ENCODE measurements at places on chromosomes 16 and 17. TPM values are rescaled to one million over a fixed set of nuclear protein-coding genes. Genes with fewer than 3 reads are reported as not detected.

Gene APOH
- total RNA-seq = not detected

Gene NOXO1
- total RNA-seq = 0.91 TPM

Gene CCR7
- 0.21 TPM for total RNA-seq

DNA sequence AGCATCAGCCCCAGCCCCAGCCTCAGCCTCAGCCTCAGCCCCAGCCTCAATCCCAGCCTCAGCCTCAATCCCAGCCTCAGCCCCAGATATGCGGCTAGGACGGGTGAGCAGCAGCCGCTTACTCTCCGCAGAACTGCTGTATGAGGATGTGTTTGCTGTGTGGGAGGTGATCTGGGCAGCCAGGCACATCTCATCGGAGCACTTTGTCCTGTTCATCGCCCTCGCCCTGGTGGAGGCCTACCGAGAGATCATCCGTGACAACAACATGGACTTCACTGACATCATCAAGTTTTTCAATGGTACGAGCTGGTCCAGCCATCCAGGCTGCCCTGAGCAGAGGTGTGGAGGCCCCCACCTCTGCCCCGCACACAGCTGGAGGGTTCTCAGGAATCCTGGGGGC lies 22.0 kb downstream of the MNT start:
- no peak overlapping the region for H3K27ac ChIP-seq
- no peak overlapping the region for H3K4me3 ChIP-seq
- H3K27me3 ChIP-seq = no peaks in the 10 kb centered on the region
- peaks cover 17% of the 10 kb centered on the region for H3K4me1 ChIP-seq
- H3K36me3 ChIP-seq = peaks cover 8% of the 10 kb centered on the region
- DNase-seq = no peak

DNA sequence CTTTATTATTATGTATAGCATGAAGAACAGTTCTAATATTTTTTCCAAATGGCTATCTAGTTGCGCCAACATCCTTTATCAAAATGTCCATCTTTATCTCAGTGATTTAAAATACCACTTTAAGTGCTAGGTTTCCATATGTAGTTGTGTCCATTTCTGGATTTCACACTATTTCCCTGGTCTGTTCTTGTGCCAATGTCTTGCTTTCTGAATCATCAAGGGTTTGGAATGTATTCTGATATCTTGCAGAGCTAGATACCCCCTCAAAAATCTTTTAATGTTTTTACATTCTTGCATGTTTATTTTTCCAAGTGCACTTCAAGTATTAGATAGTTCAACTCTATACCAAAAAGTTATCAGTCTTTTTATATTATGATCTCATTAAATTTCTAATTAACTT lies 14.3 kb downstream of the MBTD1 start:
- peaks cover 9% of the 10 kb centered on the region for H3K36me3 ChIP-seq
- peaks cover 15% of the 10 kb centered on the region for H3K4me1 ChIP-seq
- H3K27me3 ChIP-seq = no peaks in the 10 kb centered on the region
- H3K4me3 ChIP-seq = no peak overlapping the region
- H3K27ac ChIP-seq = no peak overlapping the region
- no peak for DNase-seq

DNA sequence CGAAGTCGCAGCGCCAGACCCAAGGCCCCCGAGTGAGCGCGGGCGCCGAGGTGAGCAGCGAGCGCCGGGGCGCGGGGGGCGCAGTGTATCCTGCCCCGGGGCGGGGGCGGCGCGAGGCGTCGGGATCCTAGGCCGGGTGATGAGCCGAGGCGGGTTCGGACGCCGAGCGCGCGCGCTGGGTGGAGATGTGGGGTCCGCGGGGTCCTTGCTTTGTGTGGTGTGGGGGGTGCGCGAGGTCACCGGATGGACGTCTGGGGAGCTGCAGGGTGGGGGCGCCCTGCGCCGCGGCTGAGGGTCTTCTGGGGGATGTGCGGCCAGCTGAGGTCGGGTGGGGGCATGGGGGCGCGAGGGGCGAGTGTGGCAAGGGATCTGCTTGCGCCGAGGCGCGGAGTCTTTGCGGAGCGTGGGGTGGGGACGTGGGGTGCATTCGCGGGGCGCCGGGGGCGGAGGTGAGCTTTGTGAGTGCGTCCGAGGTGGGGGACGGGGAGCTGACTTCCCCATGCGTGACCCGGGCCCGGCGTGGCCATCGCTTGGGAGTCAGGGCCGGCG lies 560 bp downstream of the RAI1 start:
- H3K36me3 ChIP-seq = no peaks in the 10 kb centered on the region
- H3K4me1 ChIP-seq = peaks cover 34% of the 10 kb centered on the region
- no peaks in the 10 kb centered on the region for H3K27me3 ChIP-seq
- peak overlapping the region; percentile 86 for H3K4me3 ChIP-seq
- DNase-seq = no peak

- H3K36me3 ChIP-seq = peaks cover 35% of the 10 kb centered on the region
- no peak for DNase-seq
- peak overlapping the region; percentile 98 for H3K27ac ChIP-seq
- H3K4me3 ChIP-seq = peak overlapping the region; percentile 99
- no peaks in the 10 kb centered on the region for H3K27me3 ChIP-seq
Observed at GRCh38 chr17:8382880-8383142, 182 bp downstream of the RPL26 start.

GRCh38 chr17:38419508-38419981 lies 8.7 kb upstream of the ARHGAP23 start:
- H3K4me1 ChIP-seq = peaks cover 67% of the 10 kb centered on the region
- no peak overlapping the region for H3K27ac ChIP-seq
- H3K36me3 ChIP-seq = no peaks in the 10 kb centered on the region
- peak overlapping the region; percentile 66 for H3K4me3 ChIP-seq
- H3K27me3 ChIP-seq = peaks cover 6% of the 10 kb centered on the region

- no peak overlapping the region for H3K4me3 ChIP-seq
- no peak for DNase-seq
- peaks cover 9% of the 10 kb centered on the region for H3K4me1 ChIP-seq
- no peak overlapping the region for H3K27ac ChIP-seq
Observed at GRCh38 chr17:16507918-16508533, 16.0 kb upstream of the LRRC75A start.

DNA sequence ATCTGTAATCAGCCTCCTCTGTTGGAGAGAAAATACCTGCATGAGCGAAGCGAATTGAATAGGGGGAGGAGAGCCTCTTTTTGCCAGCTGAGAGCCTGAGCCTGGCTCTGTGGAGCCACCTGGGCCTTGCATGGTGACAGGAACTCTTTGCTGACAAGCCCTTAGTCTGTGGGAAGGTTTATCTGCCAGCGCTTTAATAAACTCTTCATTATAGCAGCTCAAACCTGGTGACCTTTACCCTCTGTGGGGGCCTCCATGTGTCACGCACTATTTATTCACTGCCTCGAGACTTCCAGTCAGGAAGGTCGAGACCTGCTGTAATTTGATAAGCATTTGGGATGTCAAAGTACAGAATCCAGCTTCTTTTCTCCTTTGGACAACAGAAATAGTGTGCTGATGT lies 282.6 kb downstream of the CBLN1 start:
- no peaks in the 10 kb centered on the region for H3K36me3 ChIP-seq
- H3K4me1 ChIP-seq = no peaks in the 10 kb centered on the region
- DNase-seq = no peak
- H3K27me3 ChIP-seq = no peaks in the 10 kb centered on the region

GRCh38 chr16:77234611-77235010 lies 35.4 kb downstream of the SYCE1L start:
- H3K36me3 ChIP-seq = no peaks in the 10 kb centered on the region
- no peak for DNase-seq
- peaks cover 3% of the 10 kb centered on the region for H3K4me1 ChIP-seq
- H3K27me3 ChIP-seq = peaks cover 19% of the 10 kb centered on the region
- no peak overlapping the region for H3K27ac ChIP-seq

DNA sequence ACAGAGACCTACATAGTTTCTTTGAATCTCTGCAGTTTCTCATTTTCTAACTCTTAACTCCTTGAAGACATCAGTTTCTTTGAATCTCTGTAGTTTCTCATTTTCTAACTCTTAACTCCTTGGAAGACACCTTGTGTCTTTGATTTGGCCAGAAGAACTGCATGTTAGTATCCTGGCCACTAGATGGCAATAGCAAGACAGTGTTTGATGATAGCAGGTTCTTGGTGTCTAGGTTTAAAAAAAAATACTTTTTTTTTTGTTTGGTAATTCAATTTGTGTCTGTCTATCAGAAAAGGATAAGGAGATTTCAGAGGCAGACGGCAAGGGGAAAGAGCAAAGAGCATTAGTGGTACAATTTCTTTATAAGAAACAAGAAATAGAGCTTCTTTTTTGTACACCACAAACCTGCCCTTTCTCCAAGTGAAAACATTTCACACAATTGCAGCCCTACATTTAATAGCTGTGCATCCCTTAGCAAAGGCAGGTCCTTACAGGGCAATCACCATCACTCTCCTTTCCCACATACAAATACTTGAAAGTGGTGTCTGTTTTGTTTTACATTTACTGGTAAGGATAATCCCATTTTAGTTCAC lies 1324.9 kb upstream of the CDH8 start:
- H3K27ac ChIP-seq = no peak overlapping the region
- H3K4me1 ChIP-seq = no peaks in the 10 kb centered on the region
- H3K27me3 ChIP-seq = peaks cover 30% of the 10 kb centered on the region
- no peaks in the 10 kb centered on the region for H3K36me3 ChIP-seq
- no peak overlapping the region for H3K4me3 ChIP-seq

GRCh38 chr16:49816875-49817274 lies 39.0 kb downstream of the ZNF423 start:
- no peak overlapping the region for H3K27ac ChIP-seq
- H3K36me3 ChIP-seq = peaks cover 9% of the 10 kb centered on the region
- H3K4me1 ChIP-seq = peaks cover 18% of the 10 kb centered on the region
- H3K4me3 ChIP-seq = no peak overlapping the region
- no peaks in the 10 kb centered on the region for H3K27me3 ChIP-seq

GRCh38 chr16:69762814-69763598 lies 874 bp downstream of the WWP2 start:
- peak overlapping the region; percentile 95 for H3K27ac ChIP-seq
- H3K27me3 ChIP-seq = peaks cover 3% of the 10 kb centered on the region
- no peaks in the 10 kb centered on the region for H3K36me3 ChIP-seq
- H3K4me1 ChIP-seq = peaks cover 11% of the 10 kb centered on the region

Measured in osteocyte (in vitro differentiated cells).